Stimulated activated CD8-positive, alpha-beta memory T cell treated with anti-CD3 and anti-CD28 coated beads, Interleukin-12 subunit alpha, Interleukin-12 subunit beta, amount 100 ng/mL, for 4 hours (primary cell): ENCODE measurements at places on chromosomes 1 and 21.

GRCh38 chr21:38861989-38862683, 56.4 kb downstream of the ETS2 start:
- no peak for DNase-seq

DNA sequence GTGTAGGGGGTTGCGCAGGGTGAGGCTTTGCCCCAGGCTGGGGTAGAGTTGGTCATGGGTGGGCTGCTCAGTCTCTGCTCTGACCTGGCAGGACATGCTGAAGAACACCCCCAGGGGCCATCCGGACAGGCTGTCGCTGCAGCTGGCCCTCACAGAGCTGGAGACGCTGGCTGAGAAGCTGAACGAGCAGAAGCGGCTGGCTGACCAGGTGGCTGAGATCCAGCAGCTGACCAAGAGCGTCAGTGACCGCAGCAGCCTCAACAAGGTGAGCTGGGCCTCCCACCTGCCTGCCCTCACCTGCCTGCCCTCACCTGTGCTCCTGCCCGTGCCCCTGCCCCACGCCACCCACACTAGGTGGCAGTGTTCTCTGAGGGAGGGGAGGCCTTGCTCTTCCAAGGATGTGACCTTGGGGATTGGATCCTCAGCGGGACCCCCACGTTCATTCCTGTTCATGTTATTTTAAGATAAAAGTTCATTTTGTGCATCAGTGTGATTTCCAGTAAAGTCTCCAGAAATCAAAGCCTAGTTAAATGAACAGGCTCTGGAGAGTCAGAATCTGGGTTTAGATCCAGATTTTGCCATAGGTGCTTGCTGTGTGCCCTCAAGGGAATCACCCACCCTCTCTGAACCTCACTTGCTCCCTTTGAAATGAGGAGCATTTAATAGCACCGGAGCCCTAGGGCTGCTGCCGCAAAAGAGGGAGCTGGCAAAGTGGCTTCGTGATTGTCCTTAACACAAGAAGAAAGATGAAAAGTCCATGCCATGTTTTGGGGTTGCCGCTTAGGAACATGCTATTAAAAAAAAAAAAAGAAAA, 87.9 kb downstream of the ARHGEF10L start:
- DNase-seq: no peak

DNA sequence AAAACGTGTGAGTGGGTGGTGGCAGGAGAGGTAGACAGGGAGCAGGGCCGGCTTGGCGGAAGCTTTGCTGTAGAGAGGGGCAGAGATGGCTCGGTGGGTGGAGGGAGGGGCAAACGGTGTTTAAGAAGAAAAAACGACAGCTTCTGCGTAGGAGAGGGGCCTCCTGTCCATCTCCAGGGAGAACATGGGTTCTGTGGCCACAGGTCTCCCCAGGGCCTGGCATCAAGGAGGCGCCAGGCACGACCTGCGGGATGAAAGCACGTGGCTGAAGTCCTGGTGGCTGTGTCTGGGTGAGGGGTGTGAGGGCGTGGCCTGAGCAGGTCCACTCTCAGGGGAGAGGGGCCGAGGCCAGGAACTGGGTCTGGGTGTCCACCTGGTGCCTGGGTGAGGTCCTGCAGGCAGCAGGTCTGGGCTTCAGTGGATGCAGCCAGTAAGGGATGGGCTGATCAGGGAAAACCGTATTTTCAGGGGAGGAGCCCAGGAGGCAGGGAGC, 940 bp upstream of the PRKCZ start:
- no peak for DNase-seq

GRCh38 chr1:156676114-156676819, 940 bp downstream of the NES start:
- DNase-seq: no peak

DNA sequence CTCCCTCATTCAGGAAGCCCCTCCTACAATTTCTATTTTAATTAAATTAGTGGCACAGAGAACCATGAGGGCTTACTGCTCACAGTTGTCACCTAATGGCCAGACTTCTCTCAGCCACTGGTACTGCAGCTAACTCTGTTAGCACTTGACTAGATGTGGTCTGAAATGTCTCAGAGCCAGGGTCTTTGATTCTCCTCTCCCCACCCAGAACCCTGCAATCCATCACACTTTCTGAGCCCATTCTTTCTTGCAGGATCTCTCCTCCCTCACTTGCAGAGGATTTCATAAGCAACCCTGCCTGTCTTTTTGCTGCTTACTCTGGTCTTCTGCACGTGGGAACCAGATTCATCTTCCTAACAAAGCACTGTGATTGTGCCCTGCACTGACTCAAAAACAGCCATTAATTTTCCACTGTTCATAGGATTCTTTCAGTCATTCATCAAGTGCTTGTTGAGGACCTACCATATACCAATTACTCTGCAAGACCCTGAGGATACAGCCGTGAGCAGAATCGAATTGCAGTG, 108.4 kb downstream of the EDEM3 start:
- no peak for DNase-seq

GRCh38 chr1:31798433-31799195, 17.2 kb downstream of the SPOCD1 start:
- DNase-seq: no peak

- DNase-seq: no peak
Measured at GRCh38 chr1:14824314-14824915, 225.9 kb downstream of the KAZN start.

DNA sequence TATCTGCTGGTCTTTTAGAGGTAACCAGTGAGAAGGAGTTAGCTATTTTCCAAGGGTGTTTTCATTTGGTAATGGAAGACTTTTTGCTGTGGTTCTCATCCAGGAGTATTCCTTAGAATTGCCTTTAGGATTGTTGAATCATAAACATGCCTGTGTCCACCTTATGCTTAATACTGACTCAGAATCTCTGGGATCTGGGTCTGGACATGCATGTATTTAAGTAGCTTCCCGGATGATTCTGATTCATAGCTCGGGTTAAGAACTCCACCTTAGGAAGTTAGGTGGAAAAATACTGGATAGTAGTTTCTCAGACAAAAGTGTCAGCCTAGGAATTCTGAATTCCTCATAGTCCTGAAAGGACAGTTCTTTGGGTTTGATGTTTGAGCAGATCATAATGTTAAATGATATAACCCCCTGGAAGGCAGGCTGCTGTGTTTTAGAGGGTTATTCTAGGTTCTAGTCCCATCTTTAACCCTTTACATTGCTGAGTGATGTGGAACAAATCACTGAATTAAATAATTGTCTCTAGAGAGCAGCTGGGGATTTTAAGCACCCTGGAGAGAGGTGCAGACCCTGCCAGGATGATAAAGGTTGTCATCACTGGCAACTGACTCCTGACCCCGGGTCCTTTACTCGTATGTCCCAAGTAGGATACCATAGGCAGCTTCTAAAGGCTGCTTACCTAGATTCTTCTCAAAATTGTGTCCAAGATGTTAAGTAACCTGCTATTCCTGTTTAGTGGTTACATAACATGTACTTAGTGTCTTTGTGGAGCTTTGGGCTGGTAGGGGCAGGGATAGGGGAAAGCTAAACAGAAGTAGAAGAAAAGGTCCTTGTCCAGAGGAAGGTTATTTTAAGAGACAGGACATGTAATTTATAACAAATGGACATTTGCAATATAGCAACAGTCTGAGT, 14.5 kb upstream of the C4BPB start:
- DNase-seq: no peak
